ENCODE measurements at places on chromosomes 3 and 15. TPM values are rescaled to one million over a fixed set of nuclear protein-coding genes. Genes with fewer than 3 reads are reported as not detected.
A peak's percentile ranks its signal among the peaks of the same experiment; 100 is the strongest.

- peak; percentile 13 for DNase-seq
Measured at GRCh38 chr15:76840830-76841460, 64.2 kb downstream of the SCAPER start.

GRCh38 chr3:130894130-130894985 lies 474 bp downstream of the ATP2C1 start:
- peak; percentile 67 for DNase-seq

DNA sequence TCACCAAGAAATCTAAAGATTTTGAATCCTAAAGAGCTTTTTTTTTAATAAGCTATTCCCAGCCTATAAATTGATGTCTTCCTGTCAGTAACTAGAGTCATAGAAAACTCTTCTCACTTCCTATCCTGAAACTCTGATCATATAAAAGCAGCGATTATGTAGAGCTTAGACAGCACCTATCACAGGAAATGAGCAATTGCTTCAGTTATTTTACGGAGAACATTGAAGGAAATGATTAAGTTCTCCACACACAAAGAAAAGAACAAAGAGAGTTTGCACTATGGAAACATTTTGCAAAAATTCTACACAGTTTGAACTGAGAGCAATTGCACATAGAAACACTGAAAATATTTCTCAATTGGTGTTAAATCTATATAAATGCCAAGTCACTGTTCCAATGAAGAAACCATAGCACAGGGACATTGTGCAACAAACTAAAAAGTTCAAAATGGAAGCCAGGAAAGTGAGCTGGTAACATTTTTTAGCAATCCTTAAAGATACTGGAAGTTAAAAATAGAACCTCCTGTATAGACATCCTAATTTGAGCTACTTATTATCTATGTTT lies 291.5 kb upstream of the ARHGEF26 start:
- DNase-seq: no peak

DNA sequence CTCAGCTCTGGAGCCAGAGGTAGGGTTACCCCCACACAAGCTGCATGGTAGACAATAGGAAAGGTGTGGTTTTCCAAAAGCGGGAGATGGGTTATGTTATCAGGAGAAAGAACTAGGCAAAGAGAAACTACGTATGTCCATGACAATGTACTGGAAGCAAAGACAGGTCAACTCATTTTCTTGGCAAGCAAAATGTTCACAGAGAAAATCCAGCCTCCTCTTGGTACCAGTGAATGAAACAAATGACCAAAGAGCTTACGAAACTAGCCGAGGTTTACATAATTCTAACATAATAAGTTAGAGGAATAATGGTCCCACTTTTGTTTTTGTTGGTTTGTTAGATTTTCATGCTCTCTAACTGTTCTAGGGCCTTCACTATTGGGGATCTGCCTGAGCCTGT lies 338.1 kb upstream of the TGFBR2 start:
- no peak for DNase-seq

DNA sequence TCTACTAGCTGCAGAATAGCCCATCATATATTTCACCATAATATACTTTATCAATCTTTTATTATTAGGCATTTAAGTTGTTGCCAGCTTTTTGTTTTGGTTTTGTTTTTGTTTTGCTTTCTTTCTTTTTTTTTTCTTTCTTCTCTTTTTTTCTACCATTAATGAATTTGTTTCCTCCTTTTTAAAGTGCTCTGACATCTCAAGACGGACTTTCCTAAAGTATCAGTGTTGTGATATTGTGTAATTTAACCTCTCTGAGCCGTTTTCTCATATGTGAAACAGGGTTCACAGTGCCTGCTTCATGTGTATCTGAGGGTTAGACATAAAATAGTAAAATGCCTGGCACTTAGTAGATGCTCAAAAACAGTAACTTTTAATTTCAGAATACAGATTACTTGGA lies 109.5 kb upstream of the IL12A start:
- DNase-seq: no peak

DNA sequence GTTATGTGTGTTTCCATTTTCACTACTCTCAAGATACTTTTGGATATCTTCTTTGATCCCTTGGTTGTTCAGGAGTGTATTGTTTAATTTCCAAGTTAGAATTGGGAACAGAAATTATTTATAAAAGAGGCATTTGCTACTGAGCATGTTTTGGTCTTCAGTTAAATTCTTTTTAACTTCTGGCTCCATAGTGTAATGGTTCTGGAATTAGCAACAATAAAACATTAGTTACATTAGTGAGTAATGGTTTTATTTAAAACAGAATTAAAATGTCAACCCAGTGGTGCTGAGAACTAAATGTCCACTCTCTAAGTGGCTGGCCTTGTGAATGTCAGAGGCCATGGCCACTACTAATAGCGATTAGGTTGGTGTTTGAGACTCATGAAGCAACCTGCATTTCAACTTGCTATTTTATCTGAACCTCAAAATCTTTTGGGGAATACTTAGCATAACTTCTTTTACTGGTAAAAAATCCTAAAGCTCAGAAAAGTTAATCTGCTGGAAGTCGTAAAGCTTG lies 19.5 kb upstream of the MASP1 start:
- no peak for DNase-seq

GRCh38 chr3:14689247-14689980 lies 14.5 kb downstream of the C3orf20 start:
- no peak for DNase-seq

GRCh38 chr3:44476181-44476611 lies 1.3 kb downstream of the ZNF445 start:
- DNase-seq: no peak

GRCh38 chr3:143786219-143787191 lies 61.8 kb downstream of the SLC9A9 start:
- DNase-seq: no peak

GRCh38 chr3:101261506-101261905 lies 58.9 kb downstream of the IMPG2 start:
- DNase-seq: no peak

- DNase-seq: no peak
Measured at GRCh38 chr3:39896184-39896583, 86.8 kb downstream of the MYRIP start.

DNA sequence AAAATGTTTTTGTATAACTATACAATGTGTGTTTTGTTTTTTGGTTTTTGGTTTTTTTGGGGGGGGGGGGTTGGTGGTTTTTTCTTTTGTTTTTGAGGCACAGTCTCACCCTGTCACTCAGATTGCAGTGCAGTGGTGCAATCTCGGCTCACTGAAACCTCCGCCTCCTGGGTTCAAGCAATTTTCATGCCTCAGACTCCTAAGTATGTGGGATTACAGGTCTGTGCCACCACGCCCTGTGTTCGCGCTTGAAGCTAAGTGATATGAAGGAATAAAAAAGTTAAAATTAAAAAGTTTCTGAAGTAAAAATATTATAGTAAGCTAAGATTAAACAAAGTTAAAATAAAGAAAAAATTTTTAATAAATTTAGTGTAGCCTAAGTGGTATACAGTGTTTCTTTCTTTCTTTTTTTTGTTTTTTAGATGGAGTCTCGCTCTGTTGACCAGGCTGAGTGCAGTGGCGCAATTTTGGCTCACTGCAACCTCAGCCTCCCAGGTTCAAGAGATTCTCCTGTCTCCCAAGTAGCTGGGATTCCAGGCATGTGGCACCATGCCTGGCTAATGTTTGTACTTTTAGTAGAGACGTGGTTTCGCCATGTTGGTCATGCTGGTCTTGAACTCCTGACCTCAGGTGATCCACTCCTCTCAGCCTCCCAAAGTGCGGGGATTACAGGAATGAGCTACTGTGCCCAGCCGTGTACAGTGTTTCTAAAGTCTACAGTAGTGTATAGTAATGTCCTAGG lies 53.9 kb upstream of the TEX55 start:
- DNase-seq: no peak

GRCh38 chr15:97037080-97037479 lies 706.6 kb downstream of the NR2F2 start:
- no peak for DNase-seq

DNA sequence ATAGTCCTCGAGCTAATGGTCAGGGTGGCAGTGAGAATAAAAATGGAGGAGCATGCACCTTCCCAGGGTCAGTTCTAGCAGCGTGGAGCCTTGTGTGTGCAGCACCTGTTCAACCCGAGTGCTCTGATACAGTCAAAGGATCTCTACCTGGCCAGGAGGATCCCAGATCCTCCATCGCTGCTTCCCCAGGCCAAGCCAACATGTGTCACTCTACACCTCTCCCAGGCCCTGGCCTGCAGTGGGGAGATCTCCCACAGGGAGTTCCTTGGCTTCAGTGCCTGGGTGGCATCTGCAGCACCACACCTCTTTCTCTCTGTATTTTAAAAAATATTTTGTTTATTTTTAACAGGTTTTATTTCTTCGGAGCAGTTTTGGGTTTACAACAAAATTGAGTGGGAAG lies 414.8 kb upstream of the C2CD4B start:
- no peak for DNase-seq

DNA sequence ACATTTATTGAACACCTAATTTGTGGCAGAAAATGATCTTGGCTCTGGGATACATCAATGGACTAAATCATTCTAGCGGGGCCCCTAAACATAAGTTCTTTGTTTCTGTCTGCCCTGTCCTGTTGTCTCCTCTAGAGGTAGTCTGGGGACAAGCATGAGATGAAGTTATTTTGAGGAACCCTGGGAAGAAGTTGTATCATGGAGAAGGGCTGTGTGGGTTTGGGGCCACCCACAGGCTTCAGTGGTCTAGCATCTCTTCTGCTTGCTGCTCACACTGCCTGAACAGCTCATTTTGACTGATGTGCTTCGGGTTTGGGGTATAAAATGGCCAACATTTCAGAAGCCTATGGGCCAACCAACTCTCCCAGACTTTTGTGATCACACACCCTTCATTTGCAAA lies 50.3 kb upstream of the OSBPL11 start:
- no peak for DNase-seq

DNA sequence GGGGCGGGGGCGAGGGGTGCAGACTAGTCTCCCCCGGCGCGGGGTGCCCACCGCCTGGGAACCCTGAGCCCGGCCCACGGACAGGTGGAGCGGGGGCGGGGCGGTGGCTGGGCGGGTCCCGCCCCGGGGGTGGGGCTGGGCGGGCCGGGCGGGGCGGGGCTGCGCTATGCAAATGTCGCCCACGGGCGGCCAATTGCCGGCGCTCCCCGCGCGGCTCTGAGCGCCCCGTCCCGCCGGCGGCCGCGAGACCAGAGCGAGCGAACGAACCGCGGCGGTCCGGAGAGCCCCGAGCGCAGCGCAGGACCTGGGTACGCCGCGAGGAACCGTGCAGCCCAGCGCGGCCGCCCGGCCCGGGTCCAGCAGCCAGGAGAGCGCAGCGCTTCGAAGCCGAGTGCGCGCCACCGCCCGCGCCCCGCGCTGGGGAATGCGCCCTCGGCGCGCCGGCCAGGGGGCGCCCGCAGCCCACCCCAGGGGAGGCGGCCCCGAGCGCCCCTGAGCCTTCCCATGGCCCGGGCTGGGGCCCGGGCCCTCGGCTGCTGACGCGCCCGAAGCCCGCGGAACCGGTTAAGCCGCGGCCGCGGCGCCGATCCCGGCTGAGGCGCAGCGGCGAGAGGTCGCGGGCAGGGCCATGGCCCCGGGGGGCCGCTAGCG lies at the start of gene SEMA3F:
SEMA3F (plus strand) TSS at position 485 of the 651 bp plus-strand sequence. CDS start 4,299 bp downstream, outside the sequence.
- no peak for DNase-seq

DNA sequence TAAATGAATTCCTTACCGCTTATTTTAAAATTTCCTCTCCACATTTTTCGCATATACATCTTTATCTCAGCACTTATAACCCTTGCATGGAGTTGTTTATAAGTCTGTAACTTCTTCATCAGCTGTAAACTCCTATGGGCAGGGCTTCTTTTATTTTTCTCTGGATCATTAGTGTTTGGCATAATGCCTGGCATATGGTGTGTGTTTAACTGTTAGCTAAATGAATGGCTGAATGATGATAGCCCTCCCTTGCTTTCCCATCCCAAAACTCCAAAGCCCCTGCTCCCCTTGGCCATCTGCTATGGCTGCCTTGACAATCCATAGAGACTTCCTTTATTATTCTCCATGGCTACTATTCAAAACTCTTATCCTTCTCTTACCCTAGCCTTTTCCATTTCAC lies 48.1 kb upstream of the SEMA6D start:
- DNase-seq: no peak

- DNase-seq: no peak
Measured at GRCh38 chr3:60591267-60591666, 660.0 kb downstream of the FHIT start.

- DNase-seq: no peak
Measured at GRCh38 chr3:177711637-177712036, 514.4 kb upstream of the TBL1XR1 start.

DNA sequence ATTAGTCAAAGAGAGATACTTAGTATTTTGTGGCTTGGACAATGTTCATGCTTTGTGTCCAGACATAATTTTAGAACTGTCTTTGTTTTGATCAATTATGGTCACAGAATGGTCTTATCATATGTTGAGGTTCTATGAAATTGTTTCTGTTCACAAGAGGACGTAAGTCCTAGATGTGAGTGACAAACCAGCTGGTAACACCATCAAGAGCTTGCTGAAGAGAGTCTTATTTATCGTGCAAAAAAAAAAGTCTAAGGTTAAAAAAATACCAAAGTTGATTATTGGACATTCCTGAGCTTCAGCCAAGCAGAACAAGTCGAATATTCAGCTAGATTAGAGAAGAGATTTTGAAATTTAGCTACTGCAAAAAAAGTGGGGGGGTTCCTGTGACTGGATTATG lies 495.9 kb upstream of the NAALADL2 start:
- no peak for DNase-seq

DNA sequence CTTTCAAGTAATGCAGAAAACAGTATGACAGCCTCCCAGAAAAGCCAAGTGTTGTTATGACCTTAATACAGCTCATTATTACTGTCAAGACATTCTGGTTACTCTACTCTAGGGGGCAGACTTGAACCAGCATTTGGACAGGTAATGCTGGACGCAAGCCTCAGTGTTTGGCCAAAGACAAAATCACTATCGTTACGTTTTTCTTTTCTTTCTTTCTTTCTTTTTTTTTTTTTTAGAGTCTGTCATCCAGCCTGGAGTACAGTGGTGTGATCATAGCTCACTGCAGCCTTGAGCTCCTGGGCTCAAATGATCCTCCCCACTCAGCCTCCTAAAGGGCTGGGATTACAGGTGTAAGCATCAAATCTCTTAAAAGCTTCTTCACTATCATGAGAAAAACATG lies 29.4 kb upstream of the TMEM45A start:
- peak; percentile 14 for DNase-seq

DNA sequence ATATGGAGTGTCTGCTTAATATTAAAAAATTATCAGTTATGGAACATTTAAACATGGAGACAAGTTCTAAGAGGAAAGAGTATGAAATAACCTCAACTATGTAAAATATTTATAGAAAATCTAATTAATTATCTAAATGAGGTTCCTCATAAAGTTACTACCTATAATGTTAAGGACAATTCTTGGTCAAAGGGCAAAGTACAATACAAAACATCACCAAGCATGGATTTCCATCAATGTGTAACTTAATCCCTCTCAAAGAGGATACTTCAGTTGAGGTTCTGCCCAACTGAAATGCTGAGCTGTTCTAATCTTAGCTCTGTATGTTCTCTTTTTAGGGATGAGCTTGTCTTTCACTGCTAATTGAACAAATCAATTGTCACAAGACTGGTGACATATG lies 56.0 kb upstream of the CHRM5 start:
- no peak for DNase-seq

Gene FOXB1
- 0.14 TPM for polyA plus RNA-seq

Gene OR4M2
- polyA plus RNA-seq: not detected

Gene CERS3
- polyA plus RNA-seq: not detected

Gene ZDHHC23
- polyA plus RNA-seq: 14.9 TPM

Gene CCR3
- not detected for polyA plus RNA-seq

Gene CHRD
- polyA plus RNA-seq: 17.3 TPM

Gene PARL
- polyA plus RNA-seq: 55.1 TPM

Gene MYRIP
- polyA plus RNA-seq: 1.9 TPM

Gene TMEM212
- polyA plus RNA-seq: not detected

Gene SV2B
- polyA plus RNA-seq: 0.69 TPM

Gene ESYT3
- polyA plus RNA-seq: 0.75 TPM

Gene DUOXA2
- not detected for polyA plus RNA-seq

Gene SAMMSON
- polyA plus RNA-seq: not detected

Gene CLRN1
- not detected for polyA plus RNA-seq

All from left renal cortex interstitium (tissue), 4 donors.